Right lung (tissue), 10 donors: ENCODE measurements at places on chromosomes 5 and 9.

DNA sequence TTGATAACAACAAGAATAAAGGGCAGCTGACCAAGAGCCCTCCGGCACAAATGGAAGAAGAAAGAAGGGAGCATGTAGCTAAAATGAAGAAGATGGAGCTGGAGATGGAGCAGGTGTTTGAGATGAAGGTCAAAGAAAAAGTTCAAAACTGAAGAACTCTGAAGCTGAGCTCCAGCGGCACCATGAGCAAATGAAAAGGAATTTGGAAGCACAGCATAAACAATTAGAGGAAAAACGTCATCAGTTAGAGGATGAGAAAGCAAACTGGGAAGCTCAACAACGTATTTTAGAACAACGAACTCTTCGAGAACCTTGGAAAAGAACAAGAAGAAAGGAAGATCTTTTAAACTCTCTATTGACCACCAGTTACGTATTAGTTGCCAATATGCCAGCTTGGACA, 100.9 kb downstream of the GABBR2 start:
- no peak for DNase-seq

DNA sequence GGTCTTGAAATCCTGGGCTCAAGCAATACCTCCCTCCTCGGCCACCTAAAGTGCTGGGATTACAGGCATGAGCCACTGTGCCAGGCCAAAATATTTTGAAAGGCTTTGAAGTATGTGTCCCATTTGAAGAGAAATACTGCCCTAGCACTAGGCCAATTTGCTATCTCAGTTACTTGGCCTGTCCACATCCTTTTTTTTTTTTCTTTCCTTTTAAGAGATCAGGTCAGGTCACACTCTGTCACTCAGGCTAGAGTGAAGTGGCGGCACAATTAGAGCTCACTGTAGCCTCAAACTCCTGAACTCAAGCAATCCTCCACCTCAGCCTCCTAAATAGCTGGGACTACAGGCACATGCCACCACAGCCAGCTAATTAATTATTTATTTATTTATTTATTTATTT, 84.2 kb downstream of the NR6A1 start:
- no peak for DNase-seq

DNA sequence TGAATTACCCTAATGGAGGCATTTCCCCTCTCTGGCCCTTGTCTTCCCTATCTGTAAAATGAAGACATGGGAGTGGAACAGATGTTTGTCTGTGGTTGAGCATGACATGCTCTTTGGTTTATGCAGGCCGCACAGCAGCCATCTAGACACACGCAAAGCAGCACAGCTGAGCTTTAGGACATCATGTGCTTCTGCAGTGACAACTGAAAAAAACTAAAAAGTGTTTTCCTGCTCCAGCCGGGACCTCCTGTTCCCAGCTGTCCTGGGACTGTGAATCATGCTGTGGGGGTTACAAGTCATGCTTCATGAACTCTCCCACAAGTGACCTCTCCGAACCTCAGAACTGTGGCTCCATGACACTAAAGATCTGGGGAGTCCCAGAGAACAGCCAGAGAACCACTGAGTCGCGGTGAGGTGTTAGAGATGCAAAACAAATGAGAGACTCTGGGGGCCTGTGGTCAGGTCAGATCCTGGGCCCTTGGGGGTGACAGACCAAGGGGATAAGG, 1.7 kb downstream of the SMIM3 start:
- no peak for DNase-seq

- DNase-seq = peak; percentile 58
These were observed 32.2 kb downstream of the IER5L start for GRCh38 chr9:129145841-129146292.

DNA sequence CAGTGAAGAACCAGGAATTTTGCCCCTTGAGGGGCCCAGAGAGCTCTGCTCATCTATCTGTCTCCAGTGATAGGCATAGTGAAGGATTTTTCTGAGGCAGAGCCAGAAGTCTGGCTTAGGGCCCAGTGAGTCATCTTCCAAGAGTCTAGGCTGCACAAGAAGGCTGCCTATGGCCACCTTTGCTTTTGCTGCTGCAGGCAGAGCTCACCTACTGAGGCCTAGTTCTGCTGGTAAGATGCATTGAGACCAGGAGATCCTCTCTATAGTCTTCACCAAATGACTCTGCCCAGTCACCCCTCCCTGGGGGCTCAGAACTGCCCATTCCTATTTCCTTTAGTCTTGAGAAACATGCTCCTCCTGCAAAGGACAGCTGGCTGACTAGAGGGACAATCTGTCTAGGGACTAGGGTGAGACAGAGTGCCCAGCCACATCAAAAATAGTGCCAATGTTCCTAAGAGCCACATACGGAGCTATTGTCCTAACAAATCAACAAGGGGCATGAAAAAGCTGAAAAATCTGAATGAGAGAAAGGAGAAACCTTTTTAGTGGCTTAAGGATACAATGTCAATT, 40.3 kb upstream of the CDKN2AIPNL start:
- DNase-seq = no peak
